ENCODE measurements at places on chromosomes 6 and 20.
A peak's percentile ranks its signal among the peaks of the same experiment; 100 is the strongest.

GRCh38 chr6:114053791-114054190, 82.8 kb upstream of the HDAC2 start:
- no peak for DNase-seq

DNA sequence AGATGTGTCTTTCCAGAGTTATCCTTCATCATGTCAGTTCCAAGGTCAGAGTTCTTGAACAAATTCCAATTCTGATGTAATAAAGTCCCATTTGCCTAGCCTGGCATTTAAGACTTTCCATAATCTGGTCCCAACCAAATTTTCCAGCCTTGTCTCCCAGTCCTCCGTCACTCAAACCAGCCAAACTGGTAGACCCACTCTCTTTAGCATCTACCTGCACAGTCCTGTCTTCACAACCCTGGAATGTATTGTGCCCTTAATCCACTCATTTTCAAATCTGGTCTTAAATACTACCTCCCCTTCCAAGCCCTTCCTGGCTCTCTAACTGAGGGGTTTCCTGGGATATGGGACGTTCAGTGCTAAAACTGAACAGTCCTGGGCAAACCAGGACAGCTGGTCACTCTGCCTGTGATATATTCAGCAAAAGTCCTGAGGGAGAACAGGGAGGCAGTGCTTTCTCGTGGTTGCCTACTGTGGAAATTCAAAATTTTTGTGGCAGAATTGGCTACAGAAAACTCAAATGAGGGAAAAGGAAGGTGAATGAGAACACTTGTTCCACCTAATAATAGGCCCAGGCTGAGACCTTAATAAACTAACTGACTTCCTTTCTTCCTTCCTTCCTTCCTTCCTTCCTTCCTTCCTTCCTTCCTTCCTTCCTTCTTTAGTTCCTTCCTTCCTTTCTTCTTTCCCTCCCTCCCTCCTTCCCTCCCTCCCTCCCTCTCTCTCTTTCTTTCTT, 10.8 kb upstream of the AKAP7 start:
- DNase-seq, result no peak

- DNase-seq, result no peak
Observed at GRCh38 chr20:11429168-11429567, 488.5 kb upstream of the BTBD3 start.

DNA sequence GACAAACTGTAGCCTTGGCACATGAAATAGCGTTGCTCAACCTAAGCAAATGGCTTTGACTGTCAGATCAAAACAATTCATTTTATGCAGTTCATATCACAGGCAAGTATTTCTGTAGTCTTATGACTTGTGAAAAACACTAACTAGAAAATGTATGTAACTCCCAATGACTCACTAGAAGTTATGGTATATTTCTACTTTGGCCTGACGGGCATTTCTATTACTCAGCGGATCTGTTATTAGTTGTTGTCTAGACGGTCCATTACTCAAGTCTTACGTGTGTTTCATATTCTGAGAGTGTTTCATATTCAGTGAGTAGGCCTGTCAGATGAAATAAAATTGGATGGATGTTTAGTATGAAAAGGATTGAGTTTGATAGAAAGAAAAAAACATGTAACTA, 880.9 kb downstream of the PRIM2 start:
- no peak for DNase-seq

DNA sequence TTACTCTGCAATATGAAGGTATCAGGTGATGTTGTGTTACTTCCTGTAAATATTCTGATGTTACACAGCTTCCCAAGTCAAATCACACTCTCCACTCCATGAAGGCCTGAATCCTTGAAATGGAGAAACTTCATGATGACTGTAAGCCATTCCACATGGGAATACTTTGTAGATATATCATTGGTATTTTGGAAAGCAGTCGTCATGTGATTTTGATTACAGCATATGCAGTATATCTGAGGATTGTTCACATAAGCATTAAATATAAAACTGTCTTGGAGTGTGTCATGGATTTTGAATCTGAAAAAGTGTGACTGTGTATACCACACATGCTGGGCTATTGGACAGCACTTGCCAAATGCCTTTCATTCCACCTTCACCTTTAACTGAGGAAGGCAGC, 118.3 kb upstream of the EXOC2 start:
- DNase-seq, result no peak

GRCh38 chr6:132234356-132234755, 166.9 kb downstream of the MOXD1 start:
- no peak for DNase-seq

DNA sequence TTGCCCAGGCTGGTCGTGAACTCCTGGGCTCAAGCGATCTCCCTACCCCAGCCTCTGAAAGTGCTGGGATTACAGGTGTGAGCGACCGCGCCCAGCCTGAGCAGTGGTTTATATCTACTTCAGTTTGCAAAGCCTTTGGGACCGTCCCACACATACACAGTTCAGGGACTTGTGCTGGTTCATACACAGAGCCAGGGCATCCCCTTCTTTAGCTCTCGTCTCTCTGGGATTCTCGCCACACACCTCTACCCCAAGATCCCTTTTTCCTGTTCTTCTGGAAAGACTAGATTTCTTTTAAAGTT, 12.5 kb downstream of the CAP2 start:
- DNase-seq, result no peak

DNA sequence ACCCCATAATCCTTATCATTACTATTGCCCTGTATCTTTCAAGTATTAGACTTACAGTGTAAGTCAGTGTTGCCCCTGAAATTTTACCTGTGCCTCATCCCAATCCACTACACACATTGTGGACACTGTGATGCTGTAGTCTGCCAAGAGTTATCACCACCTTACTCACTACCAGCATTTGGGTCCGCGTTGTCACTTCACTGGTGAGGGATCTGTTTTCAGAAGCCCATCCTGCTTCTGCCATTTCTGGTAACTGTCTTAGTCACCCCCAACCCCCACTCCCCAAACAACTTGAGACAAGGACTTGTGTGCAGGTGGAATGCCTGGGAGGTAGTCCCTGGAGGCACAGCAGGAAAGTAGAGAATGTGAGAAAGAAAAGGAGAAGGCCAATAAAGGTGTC, 6.0 kb upstream of the RAB44 start:
- no peak for DNase-seq

DNA sequence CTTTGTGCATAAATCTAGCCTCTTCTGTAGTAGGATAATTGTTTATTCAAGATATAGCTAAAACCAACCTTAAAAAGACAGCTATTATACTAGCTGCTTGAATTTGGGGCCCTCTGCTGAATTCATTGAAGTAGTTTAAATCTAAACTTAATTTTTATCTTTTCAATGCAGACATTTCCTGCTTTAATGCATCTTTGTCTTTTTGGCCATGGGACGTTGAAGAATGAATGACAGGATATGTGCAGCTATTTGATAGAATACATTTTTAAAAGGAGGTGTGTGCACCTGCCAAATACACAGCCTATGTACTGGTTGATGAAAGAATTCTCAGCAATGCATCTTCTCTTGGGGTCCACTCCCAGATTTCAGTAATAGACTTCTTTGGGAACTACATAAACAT, 524.9 kb downstream of the PHF3 start:
- DNase-seq, result no peak

- DNase-seq, result peak; percentile 25
Observed at GRCh38 chr20:25399037-25399430, 8.4 kb upstream of the ABHD12 start.

DNA sequence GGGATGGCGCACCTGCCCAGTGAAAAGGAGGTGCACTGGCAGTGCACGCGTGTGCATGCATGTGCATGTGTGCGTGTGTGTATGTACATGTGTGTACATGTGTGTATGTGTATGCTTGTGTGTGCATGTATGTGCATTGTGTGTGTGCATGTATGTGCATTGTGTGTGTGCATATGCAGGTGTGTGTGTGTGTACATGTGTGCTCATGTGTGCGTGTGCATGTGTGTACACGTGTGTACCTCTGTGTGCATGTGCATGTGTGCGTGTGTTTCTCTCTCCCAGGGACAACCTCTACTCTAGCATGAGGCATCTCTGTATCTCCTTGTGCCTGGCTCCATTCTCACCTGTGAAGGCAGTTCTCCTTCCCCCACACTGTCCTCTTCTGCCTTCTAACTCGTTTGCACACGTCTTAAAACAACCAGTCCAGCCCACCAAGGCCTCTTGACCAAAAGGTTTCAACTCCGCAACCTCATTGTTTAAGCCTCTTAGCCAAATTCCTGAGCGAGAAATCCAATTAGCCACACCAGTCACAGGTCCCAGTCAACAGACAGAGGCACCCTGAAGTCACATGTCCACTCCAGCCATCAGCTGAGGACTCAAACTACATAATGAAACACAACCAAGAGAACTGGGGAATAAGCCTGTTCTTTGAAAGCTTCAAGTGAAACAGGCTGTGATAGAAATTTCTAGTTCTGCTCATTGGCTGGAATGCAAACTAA, 103.5 kb upstream of the PTPRT start:
- DNase-seq, result no peak

GRCh38 chr6:72132851-72133250, 246.5 kb downstream of the RIMS1 start:
- no peak for DNase-seq

- peak; percentile 97 for DNase-seq
Observed at GRCh38 chr20:45934586-45935415, at the start of gene PCIF1. TSS of gene PCIF1 (plus strand) at chr20:45934683. CDS start at chr20:45939000, 4,317 bp downstream.

GRCh38 chr6:158762787-158763433, 56.3 kb downstream of the EZR start:
- no peak for DNase-seq

DNA sequence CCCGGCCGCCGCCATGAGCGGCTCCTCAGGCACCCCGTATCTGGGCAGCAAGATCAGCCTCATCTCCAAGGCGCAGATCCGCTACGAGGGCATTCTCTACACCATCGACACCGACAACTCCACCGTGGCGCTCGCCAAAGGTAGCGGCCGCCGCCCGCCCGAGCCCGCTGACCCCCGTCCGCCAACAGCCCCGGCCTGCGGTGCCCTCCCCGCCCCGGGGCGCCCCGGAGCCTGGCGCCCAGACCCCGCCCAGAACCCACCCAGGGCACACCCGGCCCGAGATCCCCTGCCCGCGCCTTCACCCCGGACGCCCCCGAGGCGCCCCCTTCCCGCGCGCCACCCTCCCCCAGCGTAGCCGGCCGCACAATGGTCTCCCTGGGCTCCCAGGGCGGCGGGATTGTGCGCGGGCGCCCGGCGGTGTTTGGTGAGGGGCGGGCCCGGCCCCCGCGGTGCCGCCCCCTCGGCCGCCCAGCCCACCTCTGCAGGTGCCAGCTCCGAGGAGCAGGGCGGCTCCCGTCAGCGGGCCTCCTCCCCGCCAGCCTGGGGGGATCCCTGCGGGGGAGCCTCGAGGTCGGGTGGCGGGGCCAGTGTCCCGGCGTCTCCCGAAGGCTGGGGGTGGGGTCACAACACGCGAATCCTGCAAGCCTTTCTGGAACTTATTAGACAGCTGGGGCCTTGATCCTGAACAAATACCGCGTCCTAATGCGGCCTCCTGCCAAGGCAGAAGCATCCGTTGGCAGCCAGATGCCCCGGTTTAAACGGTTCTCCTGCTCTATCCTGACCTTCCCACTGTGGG, 577 bp downstream of the LSM14B start:
- DNase-seq, result no peak

GRCh38 chr20:42484790-42485375, 704.8 kb downstream of the PTPRT start:
- DNase-seq, result no peak
